Brain pericyte (primary cell): ENCODE measurements at places on chromosomes 12 and 14.

- DNase-seq: no peak
These were observed 56.3 kb upstream of the KCNA5 start for GRCh38 chr12:4987076-4988046.

DNA sequence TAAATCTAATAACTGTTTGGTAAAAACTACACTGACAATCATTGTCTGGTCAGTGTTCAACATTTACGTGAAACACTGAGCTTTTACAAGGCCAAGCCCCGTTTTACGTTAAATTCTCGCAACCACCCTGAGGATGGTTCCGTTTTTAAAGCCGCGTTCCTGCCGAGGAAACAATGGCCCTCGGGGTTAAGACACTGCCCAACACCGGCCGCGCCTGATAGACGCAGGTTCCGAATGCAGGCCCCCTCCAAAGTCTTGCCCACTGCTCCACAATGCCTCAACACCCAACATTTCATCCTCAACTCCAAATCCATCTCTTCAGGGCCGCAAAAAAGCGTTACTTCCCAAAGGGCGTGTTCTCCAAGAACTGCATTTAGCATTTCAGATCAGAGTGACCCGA lies 953 bp upstream of the SNRPF start:
- no peak for DNase-seq

DNA sequence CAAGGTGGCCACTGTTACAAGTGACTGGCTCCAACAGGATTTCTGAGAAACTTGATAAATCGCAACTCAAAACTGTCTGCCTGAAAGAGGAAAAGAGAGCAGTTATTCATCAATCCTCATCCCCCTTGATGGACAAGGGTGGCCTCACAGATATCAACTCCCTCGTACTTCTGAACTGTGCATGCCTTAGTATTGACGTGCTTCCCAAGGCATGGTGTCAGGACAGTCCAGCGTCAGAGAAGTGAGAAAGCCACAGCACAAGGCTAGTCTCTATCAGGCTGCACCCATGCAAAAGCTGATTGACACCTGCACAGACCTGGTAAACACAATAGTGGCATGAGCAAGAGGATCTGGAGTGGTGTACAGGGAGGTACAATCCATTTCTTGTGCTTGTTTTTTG lies 125.5 kb upstream of the SLC35F4 start:
- no peak for DNase-seq

DNA sequence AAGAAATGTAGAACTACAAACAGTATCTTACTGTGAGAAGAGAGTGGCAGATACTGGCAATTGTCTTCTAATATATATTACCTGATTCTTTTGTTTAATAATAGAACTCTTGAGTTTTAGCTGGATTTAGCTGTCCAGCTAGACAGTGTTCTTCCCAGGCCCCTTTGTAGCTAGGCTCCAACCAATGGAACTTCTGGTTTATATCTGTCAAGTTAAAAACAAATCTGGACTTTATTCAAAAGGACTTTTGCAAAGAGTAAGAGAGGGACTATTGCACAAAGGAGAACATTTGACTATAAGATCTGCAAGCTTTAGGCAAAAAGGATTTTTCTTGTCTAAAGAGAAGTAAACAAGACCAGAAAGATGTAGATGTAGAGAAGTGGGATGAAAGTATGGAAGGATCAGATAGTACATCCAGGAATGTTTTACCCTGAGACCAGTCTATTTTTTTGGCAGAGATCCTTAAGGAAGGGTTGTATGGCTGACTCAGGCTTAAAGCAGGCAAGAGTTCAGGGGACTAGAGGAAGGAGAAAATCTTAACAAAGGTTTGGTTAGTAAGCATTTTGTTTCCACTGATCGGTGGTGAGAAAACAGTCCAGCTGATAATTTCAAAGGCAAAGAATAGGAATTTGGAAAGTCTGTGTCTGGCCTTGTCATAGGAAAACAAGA lies 111.1 kb upstream of the PLEKHA5 start:
- DNase-seq: no peak

DNA sequence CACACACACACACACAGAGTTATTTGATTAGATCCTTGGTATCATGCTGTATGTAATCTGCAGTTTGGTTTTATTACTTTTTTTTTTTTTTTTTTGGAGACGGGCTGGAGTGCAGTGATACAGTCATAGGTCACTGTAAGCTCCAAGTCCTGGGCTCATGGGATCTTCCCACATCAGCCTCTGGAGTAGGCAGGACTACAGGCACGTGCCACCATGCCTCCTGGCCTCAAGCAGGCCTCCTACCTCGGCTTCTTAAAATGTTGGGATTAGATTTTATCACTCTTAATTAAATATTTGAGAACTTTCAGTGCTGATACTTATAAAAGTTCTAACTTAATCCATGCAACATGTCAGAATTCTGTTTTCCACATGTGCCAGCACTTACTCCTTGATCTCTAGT lies 31.3 kb upstream of the PSEN1 start:
- DNase-seq: no peak

DNA sequence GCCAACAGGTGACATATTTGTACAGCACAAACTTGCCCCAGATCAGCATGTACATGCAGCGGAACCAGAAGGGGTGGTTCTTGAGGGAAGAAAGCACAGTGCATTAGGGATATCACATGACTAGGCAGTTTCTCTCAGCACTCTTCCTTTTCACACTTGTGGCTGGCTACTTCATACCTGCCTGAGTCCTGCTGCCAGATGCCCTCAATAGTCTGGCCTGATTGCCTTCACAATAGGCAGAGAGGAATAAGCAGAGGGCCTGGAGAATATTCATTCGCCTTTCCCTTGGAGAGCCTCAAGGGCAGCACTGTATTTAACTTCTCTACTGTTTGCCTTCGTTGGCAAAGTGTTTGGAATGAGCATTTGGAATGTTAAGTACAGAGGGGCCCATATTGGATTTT lies 7.9 kb downstream of the EMG1 start:
- no peak for DNase-seq

- DNase-seq: no peak
These were observed 383.4 kb downstream of the VRK1 start for GRCh38 chr14:97180304-97181200.

- DNase-seq: no peak
These were observed 14.0 kb upstream of the RACGAP1 start for GRCh38 chr12:50039151-50039835.

DNA sequence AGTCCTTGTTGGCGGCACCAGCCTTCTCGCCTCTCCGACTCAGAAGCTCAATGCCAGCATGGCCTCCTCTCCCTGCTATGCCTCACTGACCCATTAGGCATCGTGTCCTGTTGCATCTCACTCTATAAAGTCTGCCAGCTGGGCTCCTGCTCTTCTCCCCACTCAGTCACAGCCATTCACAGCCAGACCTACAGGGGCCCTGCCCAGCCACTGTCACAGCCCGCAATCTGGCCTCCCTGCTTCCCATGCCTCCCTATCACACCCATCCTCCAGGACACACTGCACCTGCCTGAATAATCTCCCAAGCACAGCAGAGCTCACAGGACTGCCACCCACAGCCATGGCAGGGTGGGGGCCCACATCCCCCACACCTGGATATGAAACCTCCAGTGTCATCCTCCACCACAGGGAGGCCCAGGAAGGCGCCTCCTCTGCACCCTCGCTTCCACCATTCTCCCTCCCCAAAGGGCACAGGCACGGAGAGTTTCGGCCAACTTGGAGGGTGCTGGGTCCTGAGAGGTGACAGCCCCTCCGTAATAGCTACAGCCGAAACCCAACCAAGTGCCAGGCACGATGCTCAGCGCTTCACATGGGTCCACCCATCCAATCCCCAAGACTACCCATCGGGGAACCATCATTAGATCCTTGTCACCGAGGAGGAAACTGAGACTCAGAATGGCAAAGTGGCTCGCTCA lies 370.3 kb downstream of the BCL11B start:
- no peak for DNase-seq

DNA sequence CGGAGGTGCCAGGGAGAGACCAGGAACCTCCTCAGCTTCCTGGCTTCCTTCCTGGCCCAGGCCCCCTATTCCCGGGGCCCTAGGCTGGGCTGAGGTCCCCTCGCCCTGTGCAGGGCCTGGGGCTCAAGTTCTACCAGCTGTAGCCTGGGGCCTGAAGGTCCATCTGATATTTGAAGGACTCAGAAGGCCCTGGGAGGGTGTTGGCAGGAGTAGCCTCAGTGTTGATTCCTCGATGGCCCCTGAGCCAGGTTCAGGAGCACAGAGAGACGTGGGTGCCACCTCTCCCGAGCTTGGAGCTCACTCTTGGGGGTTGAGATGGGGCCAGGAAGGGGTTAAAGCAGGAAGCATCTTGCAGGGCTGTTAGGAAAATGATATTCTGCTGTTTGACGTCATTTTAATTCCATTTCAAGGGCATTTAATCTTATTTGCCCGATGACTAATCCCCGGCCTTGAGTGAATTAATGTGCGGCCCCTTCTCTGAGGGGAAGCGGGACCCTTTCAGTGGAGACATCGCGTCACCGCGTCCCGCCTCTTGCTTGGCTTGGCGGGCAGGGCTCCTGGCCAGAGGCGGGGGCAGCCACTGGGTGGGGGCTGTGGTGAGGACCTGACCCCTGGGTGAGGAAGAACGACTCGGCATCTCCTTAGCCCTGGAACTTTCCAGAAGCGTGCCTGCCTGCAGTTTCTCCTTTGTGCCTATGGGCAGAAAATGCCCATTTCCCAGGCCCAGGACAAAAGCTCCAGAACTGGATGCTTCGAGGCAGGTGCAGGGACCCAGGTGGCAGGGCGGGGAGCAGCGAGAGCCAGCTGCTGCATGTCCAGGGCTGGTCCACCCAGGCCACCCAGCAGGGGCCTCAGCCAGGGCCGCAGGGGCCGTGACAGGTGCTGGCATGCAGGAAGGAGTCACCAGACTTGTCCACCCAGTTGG lies 158.3 kb downstream of the KIF26A start:
- no peak for DNase-seq

DNA sequence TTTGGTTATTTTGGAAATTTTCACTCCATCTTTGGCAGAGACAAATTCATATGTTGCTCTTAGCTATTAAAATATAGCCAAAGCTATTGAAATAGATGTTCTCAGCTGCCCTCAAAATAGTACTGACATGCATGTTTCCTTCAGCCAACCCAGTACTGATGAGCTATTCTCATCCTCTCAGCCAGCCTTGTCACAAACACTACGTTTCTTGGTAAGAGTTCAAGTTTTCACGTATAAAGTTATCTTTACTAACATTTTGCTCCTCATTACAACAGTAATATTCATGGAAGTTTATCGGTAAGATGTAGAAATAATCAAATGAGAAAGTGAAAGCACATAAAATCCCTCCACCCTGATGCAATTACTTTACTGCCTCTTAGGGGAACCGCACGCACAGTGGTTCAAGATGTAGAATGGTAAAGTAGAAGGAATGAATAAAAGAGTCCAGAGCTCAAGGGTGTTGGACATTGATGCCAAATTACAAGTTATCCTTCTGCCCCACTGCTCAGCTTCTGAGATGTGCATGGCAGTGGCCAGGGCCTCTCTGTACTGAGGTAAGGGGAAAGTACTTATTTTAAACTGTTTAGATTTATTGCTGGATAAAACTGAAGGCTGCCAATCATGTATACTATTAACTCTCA lies 20.7 kb downstream of the GCH1 start:
- no peak for DNase-seq

DNA sequence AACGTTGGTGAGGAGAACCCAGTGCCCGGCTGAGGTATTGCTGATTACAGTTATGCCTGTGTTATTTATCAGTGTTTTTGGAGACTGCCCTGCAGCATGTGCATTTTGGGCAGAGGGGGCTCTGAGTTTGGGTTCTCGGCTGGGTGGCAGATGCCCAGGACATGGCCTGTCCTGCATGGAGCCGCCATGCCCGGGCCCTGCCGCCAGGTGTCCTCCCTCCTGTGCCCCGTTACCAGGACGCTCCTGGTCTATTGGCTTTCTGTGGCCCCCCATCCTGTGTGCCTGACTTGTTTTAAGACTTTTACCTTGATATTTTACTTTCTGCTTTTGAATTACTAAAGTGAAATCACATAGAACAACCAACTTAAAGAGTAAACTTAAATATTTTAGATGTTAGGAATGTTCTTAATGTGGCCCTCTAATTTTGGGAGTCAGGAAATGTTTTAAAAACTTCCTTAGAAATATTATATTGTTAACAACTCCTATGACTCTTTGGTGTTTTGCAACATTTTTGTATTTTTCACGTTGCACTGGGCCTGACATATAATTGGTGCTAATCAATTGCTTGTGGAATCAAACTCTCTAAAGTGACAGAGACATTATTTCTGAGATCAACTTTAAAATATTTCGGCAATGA lies 51.8 kb downstream of the PRIMA1 start:
- DNase-seq: no peak

DNA sequence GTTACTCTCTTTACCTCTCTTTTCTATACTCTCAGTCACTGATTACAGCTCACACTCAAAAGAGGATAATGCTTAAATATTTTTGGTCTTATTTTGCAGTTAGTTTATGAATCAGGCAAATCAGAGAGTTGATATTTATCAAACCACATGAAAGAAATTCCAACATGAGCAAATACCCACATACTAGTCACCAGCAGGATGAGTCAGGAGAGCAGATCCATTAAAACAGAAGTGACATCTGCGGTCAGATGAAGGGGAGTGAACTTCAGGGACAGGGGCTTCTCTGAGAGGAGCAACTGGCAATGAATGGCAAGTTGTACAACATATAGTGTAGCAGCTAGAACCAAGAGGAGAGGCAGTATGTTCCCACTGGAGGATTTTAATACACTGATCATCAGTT lies 258.7 kb downstream of the SYT10 start:
- no peak for DNase-seq

GRCh38 chr12:98757455-98757854 lies 112.4 kb downstream of the APAF1 start:
- no peak for DNase-seq

GRCh38 chr12:26697217-26697616 lies 135.8 kb downstream of the ITPR2 start:
- no peak for DNase-seq

- no peak for DNase-seq
These were observed 10.4 kb downstream of the APPL2 start for GRCh38 chr12:105225505-105226015.

DNA sequence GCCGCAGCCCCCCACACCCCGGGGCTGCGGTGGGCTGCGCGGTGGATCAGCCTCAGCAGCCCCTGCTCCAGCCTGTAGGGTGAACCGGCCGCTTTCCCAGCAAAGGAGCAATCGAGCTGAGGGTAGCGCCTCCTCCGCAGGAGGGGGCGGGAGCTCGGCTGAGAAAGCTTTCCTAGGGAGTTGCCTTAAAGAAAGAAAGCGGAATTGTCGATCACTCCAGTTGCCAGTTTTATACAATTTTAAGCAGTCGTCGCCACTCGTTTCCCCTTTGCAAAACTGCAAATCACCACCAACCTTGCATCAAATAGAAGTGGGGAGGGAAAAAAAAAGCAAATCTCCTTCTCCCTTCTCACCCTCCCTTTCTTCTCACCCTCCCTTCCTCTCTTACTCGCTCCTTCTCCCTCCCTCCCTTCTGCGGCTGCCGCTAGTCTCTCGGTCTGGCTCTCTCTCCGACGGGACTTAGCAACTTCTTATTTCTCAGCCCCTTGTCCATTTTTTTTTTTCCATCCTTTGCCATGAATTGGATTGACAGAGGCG lies at the start of gene PDE3A:
Gene PDE3A, plus strand, starts transcription at position 424 of the 537 bp plus-strand sequence. CDS start 748 bp downstream, outside the sequence.
- peak; percentile 73 for DNase-seq

GRCh38 chr14:92759300-92759678 lies 10.9 kb upstream of the LGMN start:
- DNase-seq: no peak
